ENCODE measurements at places on chromosomes 5 and 9.
A peak's percentile ranks its signal among the peaks of the same experiment; 100 is the strongest.

DNA sequence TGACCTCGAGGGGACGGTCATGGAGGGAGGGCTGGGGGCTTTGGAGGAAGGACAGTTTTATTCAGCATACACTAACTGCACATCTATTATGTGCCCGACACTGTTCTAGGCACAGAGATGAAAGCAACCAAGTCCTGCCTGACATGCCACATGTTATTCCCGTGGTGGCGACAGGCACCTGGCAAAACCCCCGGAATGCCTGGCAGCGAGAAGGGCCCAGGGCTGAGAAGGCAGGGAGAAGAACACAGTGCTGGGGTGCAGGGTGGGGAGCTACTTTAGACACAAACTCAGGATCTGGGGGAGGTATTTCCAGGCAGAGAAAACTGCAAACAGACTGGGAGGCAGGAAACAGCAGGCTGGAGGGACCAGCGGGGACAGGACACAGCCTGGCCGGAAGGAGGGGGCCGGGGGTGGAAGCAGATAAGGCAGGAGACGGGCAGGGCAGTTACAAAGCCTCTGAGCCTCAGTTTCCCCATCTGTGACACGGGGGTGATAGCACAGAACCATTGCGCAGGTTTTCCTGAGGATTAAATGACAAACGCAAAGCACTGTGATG, 77.7 kb downstream of the STK10 start:
- no peak for DNase-seq

DNA sequence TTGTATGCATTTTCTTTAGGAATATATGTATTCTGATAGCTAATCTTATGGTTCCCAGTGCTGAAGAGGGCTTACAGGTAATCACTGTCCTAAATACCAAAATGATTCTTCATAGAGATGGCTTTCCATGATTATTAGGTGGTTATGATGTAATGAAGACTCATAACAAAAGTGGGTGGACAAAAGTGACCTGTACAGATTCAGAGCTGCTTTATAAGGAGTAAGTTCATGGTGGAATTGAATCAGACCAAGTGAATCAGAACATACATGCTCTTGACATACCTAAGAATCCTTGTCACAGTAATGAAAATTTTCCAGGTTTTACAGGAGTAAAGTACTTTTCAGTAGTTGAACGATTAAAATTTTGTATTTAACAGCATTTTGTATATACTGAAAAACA, 105.6 kb downstream of the NIPBL start:
- no peak for DNase-seq

GRCh38 chr9:115022760-115023434, 92.5 kb upstream of the TNFSF8 start:
- DNase-seq: no peak

DNA sequence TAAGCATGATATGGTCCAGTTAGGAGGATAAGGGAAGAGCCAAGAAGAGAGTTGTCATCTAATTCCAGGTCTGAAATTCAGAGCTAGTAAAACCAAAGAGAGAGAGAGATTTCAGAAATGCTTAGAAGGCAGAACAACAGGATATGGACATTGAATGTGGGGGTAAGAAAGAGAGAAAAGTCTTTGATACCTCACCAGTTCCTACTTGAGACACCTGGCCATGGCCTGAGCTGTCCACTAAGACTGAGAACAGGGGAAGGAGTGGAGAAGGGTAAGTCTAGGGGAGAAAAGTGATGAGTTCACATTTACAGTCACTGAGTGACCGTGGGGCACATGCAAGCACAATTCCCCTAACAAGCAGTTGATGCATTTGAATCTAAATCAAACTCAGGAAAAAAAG, 35.5 kb downstream of the TIMD4 start:
- no peak for DNase-seq

DNA sequence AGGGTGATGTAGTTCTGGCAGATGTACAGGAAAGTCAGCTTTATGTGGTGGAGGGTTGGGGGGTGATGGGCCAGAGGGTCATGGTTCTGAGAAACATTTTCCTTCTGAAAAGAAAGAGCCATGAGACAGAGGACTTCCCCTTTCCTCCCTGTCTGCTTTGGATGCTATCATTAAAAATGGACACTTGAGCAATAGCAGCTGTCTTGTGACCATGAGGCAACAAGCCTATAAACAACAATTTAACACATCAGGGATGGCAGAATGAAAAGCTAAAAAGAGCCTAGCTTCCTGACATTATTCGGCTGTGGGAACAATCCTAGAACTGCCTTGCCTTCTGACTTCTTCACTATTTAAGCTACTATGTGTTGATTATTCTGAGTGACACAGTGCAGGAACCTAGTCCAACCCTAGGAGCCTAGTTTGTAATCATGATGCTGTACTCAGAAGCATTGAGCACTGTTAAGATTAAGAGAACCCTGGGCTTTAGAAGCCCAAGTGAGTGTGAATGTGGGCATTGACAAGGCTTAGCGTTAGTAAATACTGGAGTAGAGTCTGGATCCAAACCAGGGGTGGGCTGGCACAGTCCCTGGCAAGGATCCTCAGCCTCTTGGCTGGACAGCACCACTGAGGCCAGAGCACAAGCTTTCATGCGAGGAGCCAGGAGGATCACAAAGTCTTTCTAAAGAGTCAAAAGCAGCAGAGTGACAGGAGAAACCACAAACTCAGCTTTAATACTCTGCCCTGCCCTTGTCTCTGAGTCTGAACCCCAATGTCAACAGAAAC, 178.5 kb upstream of the EGFLAM start:
- no peak for DNase-seq

- no peak for DNase-seq
Observed at GRCh38 chr9:133050142-133050541, 11.6 kb upstream of the CEL start.

DNA sequence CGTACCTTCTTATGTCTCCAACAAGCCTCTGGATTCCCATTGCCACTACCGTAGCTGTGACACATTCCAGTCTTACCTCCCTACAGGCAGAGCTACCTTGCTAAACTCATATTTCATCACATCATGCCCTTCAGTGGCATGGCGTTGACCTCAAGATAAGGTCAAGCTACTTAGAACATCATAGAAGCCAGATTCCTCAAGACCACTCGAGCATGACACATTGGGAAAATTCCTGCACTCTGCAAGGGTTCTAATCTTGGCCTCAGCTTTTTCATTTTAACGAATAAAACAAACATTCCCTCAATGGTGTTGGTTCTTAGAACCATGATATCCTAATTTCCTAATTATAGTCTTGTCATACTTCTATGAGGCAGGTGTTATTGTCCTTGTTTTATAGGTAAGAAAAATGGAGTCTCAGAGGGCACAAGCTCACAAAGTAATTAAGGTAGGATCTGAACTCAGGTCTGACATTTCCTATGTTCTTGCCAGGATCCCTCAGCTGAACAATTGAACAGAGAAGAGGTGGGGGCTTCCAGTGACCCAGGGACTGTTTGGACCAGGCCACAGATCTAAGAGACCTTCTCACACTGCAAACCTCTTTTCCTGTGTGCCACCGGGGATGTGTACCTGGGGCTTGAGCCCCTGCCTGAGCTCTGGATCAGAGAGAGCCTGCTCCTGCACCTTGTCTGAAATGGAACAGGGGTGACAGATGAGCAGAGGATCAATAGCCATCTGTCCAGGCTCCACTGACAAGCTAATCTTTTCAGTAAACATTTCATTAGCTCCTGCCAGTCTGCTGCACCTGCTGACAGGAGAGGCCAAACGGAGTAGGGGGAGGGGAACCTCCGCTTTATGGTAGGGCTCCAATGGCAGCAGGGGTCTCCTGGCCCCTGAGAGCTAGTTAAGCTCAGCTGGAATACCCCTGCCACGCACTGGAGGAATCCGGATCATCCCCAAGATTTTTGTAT, 49.3 kb downstream of the ALG2 start:
- DNase-seq: no peak

- DNase-seq: no peak
Observed at GRCh38 chr9:6564360-6564759, 81.2 kb downstream of the GLDC start.

- DNase-seq: no peak
Observed at GRCh38 chr5:86645885-86646284, 28.1 kb downstream of the COX7C start.

GRCh38 chr5:173735184-173735583, 118.7 kb upstream of the BOD1 start:
- DNase-seq: no peak

DNA sequence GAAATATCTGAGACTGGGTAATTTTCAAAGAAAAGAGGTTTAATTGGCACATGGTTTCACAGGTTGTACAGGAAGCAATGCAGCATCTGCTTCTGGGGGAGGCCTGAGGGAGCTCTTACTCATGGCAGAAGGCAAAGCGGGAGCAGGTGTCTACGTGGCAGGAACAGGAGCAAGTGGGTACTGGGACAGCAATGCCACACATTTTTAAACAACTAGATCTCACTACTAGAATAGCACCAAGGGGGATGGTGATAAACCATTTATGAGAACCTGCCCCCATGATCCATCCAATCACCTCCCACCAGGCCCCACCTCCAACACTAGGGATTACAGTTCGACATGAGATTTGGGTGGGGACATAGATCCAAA, 47.6 kb upstream of the HOMER1 start:
- peak; percentile 46 for DNase-seq

GRCh38 chr9:128946571-128947276, 679 bp downstream of the DOLK start:
- DNase-seq: no peak

- no peak for DNase-seq
Observed at GRCh38 chr5:27462936-27463335, 424.6 kb upstream of the CDH9 start.

GRCh38 chr5:93909356-93909755, 168.0 kb upstream of the POU5F2 start:
- no peak for DNase-seq

DNA sequence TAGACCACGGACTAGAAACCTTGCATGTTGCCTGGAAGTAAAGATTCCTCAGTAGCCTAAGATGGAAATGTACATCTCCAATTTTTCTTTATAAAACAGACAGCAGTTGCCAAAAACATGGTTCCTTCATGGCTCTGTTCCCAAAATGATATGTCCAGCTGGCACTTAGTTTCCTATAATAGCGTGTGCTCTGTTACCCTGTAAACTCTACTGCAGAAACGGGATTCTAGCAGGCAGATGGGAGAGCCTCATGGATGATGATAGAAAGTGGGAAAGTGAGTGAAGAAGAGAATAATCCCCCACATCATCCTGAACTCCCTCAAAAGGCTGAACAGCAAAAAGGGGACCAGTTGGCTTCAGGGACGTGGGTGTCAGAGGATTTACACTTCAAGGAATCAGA, 118.2 kb downstream of the FRMD3 start:
- no peak for DNase-seq

GRCh38 chr5:170087168-170087817, 18.4 kb upstream of the FOXI1 start:
- DNase-seq: no peak

DNA sequence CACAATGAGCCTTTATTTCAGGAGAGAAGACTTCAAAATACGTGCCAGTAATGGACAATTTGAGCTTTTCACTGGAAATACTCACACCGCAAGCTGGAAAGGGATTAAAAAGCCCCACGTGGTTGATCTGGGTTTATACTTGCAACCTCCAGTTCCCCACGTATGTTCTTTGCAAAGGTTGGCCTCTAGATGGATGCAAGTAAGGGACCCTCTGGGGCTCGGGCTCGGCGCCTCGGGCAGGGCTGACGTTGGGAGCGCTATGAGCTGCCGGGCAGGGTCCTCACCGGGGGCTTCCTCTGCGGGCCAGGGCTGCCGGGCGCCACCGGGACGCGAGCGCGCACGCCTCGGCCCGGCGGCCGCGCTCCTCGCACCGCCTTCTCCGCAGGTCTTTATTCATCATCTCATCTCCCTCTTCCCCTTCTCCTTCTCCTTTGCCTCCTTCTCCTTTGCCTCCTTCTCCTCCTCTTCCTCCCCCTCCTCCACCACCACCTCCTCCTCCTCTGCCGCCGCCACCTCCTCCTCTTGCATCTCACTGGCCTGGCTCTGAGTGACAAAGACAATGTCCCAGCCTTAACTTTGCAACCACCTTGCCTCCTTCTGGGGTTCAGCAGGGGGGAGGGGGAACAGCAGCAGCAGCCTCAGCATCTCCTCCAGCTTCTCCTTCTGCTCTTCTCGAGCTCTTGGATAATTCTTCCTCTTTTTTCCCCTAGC, 701 bp upstream of the ZNF462 start:
- no peak for DNase-seq

GRCh38 chr9:93114984-93115335, 18.9 kb downstream of the CARD19 start:
- no peak for DNase-seq

- DNase-seq: no peak
Observed at GRCh38 chr9:28051559-28052503, 478.6 kb upstream of the C9orf72 start.

GRCh38 chr9:37329576-37329975, 92.9 kb upstream of the GRHPR start:
- no peak for DNase-seq

- DNase-seq: no peak
Observed at GRCh38 chr5:179912951-179913350, 5.3 kb upstream of the TBC1D9B start.

GRCh38 chr9:79129865-79130480, 441.8 kb upstream of the TLE4 start:
- DNase-seq: no peak

DNA sequence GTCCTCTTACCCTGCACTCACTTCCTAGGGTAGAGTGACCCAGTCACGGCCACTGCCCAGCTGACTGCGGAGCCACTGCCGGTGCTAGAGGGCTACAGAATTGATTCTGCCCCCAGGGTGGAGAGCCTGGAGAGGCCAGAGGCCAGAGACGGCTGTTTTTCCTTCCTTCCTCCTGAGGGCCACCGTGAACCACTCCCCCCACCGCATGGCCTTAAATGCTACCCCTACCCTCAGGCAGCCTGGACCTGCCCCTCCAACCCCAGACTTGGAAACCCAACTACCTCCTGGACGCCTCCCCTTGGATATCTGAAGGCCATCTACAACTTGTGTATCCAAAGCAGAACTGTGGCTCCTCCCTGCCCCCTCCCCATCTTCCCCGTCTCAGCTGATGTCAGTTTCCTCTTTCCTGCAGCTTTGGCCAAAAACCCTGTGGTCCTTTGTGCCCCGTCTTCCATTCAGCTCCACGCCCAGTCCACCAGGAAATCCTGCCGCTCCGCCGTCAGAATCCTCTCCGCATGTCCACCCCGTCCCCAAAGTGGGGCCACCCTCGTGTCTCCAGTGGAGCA, 16.3 kb downstream of the SH2D3C start:
- DNase-seq: no peak

GRCh38 chr9:112884721-112885120, 6.0 kb downstream of the SLC46A2 start:
- no peak for DNase-seq

- no peak for DNase-seq
Observed at GRCh38 chr5:123710031-123710430, 198.1 kb downstream of the CSNK1G3 start.

GRCh38 chr5:75611311-75612225, at the start of gene ANKDD1B:
Gene ANKDD1B, plus strand, starts transcription at chr5:75611453. Its CDS starts 182 bp downstream, at chr5:75611635.
- no peak for DNase-seq

Data from stimulated activated CD4-positive, alpha-beta T cell treated with anti-CD3 and anti-CD28 coated beads, Interleukin-4, amount 100 ng/mL, for 24 hours (primary cell).